GM23248 (cell line): ENCODE measurements at places on chromosomes 7 and 10. TPM values are rescaled to one million over a fixed set of nuclear protein-coding genes. Genes with fewer than 3 reads are reported as not detected.

DNA sequence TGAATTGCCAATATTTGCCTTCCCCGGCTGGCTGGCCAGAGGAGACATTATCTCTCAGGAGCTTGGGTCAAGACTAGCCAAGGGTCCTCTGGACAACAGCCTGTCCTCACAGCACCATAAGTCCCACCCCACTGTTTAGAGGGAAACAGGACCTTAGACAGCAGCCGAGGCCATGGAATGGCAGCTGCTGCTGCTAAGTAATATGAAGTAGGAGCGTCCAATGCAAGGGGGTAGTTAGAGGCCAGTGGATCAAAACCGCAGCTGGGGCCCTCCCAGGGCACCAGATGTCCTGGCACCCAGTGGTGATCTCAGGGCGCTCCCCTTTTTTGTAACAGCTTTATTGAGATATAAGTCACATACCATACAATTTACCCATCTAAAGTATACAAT is 12.9 kb upstream of the KCP start:
- no peak for DNase-seq

DNA sequence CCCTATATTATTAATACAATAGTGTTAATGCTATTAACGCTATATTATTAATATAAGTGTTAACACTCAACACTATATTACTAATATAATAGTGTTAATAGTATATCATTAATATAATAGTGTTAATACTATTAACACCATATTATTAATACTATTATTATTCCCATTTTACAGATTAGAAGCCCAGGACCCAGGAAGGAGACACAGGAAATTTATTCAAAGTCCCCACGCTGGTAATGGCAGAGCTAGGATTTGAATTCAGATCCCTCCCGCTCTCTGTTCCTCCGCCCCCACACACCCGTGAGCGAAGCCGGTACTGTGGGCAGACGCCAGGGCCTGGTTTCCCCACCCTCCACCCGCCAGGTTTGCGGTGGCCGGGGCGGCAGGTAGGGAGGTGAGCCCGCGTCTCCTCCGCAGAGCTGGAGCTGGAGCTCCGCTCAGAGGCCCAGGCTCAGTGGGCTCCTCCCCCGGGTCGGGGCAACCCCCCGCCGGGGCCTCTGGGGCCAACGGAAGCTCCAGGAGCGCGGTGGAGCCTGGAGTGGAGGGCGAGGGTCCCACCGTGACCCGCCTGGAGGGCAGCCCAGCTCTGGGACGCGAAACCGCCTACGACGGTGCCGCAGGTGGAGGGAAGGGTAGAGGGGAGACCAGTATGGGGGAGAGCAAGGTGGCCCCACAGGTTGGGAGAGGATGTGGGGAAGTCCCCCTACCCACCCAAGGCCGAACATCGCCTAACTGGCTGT is at the start of gene TMEM225B:
Gene TMEM225B (plus strand): TSS at position 506 of the 740 bp plus-strand sequence. CDS start 6,122 bp downstream, outside the sequence.
- no peak for DNase-seq

- no peak for DNase-seq
Observed at GRCh38 chr10:7515439-7515838, 104.6 kb upstream of the SFMBT2 start.

GRCh38 chr7:1709281-1709680 is 39.2 kb downstream of the ELFN1 start:
- no peak for DNase-seq

The HMX2 gene
- not detected in 2 replicates for polyA plus RNA-seq

The SLC29A3 gene
- 7.3 TPM in 2 replicates for polyA plus RNA-seq

The HOXA10 gene
- 27.1 and 28.0 TPM in 2 replicates for polyA plus RNA-seq
